Tongue (tissue), 3 donors: ENCODE measurements at places on chromosomes 6 and 20.

DNA sequence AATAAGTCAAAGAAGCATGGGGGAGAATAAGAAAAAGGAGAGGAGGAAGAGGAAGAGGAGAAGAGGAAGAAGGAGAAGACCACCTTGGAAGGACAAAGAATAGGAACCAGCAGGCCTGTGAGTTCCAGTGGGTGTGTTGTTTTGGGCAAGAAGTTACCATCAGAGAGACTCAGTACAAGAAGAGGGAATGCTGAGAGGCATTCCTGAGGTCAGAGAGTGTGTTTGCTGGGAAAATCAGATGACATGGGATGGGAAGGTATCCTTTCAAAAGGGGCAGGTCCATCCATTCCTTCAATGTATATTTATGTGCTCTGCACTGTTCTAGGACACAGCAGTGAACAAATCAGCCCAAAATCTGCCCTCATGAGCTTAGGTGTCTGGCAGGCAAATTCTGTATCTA lies 40.5 kb upstream of the PRIM2 start:
- DNase-seq = no peak

DNA sequence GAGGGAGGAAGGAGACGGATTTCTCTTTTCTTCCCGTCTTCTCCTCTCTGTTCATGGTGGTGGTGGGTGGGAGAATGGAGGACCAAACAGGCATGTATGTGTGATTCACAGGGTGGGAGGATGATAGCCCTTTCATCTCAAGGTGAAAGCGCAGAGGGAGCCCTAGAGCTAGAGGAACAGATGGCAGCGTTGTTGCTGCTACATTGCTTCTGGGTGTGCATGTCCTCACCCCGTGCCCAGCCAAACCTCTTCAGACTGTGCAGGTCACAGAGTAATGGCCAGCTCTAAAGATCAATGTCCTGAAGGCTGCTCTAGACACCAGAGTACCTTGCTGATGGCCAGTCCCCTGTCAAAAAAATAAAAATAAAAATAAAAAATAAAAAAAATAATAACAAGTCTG lies 301.8 kb downstream of the TBC1D7 start:
- DNase-seq = no peak

DNA sequence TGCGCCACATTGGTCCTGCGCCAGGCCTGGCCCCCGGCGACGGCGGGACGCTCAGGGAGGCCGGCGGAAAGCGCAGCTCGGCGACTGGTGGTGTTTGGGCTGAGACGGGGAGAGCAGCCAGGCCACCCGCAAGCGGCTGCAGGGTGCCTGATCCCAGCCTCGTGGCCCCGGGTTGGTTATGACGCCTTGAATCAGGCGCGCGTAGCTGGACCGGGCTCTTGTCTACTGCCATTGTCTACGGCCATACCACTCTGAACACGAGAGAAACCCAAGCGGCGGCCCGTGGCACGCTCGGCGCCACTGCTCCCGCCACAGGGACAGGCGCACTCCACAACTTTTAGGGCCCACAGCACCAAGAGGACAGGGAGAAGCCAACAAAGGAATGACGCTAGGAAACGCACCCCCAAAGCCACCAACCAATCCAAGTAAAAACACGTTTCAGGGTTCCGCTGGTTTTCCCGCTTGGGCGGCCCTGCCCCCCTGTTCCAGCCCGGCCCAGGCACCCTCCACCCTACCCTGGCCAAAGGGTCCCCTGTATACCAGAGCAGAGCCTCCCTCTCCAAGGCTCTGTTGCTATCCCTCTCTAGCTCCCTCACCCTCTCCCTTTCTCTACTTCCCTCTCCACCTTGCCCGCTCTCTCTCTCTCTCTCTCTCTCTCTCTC lies 1849.3 kb upstream of the DEFB115 start:
- no peak for DNase-seq

- peak; percentile 70 for DNase-seq
Observed at GRCh38 chr6:74409447-74409846, 713.4 kb downstream of the CD109 start.

- no peak for DNase-seq
Observed at GRCh38 chr6:84521511-84521910, 242.9 kb downstream of the TBX18 start.

GRCh38 chr20:54195483-54196472 lies 12.1 kb upstream of the PFDN4 start:
- no peak for DNase-seq

- DNase-seq = peak; percentile 76
Observed at GRCh38 chr6:30876039-30876730, 8.1 kb upstream of the DDR1 start.

DNA sequence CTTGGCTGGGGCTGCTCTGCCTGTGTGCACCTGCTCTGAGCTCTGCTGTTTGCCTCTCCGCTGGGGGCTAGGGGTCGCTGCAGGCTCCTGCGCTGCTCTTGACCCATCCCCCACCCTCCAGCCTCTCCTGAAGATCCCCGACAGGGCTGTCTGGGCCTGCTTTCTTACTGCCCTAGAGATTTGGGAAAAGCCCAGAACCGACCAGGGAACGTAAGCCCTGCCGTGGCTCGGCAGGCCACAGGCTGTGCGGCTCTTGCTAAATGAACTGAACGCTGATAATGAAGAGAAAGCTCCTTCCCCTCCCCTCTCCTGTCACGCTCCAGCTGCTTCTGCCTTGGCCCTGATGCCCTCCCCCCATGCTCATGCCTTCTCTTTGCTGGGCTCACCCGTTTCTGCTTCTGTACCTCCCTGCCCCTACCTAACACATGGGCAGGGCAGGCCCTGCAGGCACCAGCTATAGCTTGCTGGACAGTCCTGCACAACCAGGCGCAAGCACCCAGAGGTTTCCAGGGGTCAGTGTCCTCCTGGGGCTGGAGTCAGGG lies 32.0 kb upstream of the PCMTD2 start:
- peak; percentile 86 for DNase-seq
